ENCODE measurements at places on chromosomes 12 and 14. TPM values are rescaled to one million over a fixed set of nuclear protein-coding genes. Genes with fewer than 3 reads are reported as not detected.

DNA sequence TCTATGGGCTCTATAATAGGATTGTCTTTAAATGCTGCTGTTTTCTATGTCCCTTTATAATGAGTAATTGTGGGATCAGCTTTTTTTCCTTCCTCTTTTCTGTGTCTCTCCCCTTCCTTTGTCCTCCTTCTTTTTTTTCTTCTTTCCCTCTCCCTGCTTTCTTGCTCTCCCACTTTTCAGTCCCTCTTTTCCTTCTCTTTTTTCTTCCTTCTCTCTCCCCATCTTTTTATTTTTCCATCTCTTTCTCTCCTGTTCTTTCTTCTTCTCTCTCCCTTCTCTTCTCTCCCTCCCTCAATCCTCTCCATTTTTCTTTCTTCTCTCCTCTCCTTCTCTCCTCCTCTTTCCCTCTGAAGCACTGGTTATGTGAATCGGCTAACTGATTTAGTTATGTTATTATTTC, 62.5 kb upstream of the RD3L start:
- H3K36me3 ChIP-seq, result no peaks in the 10 kb centered on the region
- peaks cover 2% of the 10 kb centered on the region for H3K4me1 ChIP-seq
- no peak overlapping the region for H3K27ac ChIP-seq
- no peak overlapping the region for H3K4me3 ChIP-seq
- no peak for DNase-seq
- H3K27me3 ChIP-seq, result peaks cover 18% of the 10 kb centered on the region

DNA sequence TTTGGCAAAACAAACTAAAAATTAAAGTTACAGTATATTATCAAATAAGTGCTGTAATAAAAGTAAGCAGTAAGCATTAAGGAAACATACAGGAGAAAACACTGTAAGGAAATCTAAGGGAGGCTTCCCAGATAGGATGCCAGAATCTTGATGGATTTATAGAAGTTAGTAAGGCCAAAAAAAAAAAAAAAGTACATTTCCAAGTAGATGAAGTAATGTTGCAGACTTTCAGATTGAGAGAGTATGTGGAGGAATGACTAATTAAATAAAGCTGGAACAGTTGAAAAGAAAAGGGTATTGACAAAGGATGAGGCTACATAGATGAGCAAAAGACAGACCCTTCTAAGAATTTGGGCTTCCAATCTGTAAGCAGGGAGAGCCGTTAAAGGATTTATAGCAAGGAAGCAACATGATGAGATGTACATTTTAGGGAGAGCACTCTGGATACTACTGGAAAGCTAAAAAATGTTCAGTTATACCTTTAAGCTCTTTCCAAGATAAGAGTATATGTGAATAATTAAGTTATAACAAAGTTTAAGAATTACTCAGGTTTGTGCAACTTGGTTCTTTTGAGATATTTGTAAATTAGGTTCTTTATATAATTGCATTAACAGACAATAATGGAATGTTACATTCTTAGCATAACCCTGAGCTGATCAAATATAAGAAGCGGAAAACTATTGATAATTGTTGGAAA, 87.5 kb upstream of the MON2 start:
- DNase-seq, result no peak
- peaks cover 25% of the 10 kb centered on the region for H3K4me1 ChIP-seq
- peak overlapping the region; percentile 3 for H3K27ac ChIP-seq
- H3K4me3 ChIP-seq, result no peak overlapping the region
- no peaks in the 10 kb centered on the region for H3K27me3 ChIP-seq

DNA sequence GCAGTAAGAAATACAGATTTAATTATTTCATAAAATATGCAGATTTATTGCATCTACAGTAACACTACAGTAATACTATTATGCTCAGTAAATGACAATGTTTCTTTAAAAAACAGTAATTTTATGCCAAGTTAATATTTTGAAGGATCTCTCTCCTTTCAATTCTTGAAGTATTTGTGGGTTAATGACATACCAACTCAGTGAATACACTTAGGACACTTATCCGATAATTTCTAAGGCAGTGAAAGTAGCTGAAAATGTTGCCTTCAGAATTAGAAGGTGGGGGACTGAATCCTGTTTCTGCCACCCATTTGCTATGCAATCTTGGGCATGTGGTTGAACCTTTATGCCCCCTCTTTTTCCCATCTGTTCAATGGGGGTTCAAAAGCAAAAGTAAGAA, 24.8 kb upstream of the IFNG-AS1 start:
- H3K4me1 ChIP-seq, result no peaks in the 10 kb centered on the region
- H3K27me3 ChIP-seq, result peaks cover 2% of the 10 kb centered on the region
- DNase-seq, result no peak
- no peak overlapping the region for H3K27ac ChIP-seq

- no peak overlapping the region for H3K27ac ChIP-seq
- H3K4me3 ChIP-seq, result no peak overlapping the region
- H3K36me3 ChIP-seq, result no peaks in the 10 kb centered on the region
- no peaks in the 10 kb centered on the region for H3K27me3 ChIP-seq
These were observed 1275.7 kb upstream of the FLRT2 start for GRCh38 chr14:84254290-84254689.

DNA sequence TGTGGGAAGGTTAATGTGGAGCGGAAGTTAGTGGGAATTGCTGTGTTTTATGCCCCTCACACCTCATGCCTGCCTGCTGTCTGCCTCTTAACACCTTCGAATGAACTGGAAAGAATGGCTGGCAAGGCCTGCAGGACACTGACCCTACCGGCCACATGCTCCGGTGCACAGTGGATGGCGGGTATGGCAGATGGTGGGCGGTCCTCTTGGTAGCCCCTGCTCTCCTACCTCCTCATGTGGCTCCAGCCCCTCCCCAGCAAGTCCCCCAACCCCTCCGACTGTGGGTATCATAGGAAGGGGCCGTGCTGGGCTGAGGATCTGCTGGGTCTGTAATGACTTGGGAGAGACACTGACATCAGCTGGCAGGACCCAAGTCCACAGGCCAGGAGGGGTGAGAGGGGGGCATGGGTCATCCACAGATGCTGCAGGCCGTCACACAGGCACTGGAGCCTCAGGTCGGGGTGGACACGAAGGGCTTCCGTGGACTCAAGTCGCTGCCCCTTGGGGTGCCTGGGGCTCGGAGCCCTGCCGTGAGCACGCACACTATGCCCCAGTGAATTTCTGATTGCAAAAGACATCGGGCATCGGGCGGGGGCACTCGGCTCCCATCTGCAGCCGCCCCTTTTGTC, 77.4 kb downstream of the KIF26A start:
- H3K4me3 ChIP-seq, result no peak overlapping the region
- peaks cover 11% of the 10 kb centered on the region for H3K27me3 ChIP-seq
- DNase-seq, result no peak
- H3K27ac ChIP-seq, result no peak overlapping the region

DNA sequence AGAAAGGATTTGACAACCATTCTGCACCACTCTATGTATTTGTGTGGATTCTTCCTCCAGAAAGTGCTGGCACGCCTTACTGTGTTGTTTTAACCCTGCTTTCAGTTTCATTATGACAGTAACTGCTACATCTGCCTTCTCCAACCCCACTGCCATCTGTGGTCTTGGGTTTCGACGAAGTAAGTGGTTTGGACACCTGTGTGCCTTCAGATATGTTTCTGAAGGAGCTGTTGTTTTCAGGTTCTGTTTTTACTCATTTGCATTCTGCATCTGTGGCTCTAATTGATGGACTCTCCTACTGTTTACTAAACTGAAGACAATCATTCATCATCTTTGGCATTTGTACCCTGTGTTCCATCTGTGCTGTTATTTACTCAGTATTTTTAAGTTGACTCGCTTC, 4.1 kb downstream of the TSHR start:
- H3K4me1 ChIP-seq, result peaks cover 50% of the 10 kb centered on the region
- DNase-seq, result peak; percentile 94
- H3K4me3 ChIP-seq, result peak overlapping the region; percentile 38
- H3K27me3 ChIP-seq, result peaks cover 23% of the 10 kb centered on the region
- peak overlapping the region; percentile 87 for H3K27ac ChIP-seq

- DNase-seq, result no peak
- H3K36me3 ChIP-seq, result no peaks in the 10 kb centered on the region
- H3K27me3 ChIP-seq, result peaks cover 66% of the 10 kb centered on the region
- H3K4me3 ChIP-seq, result no peak overlapping the region
- H3K4me1 ChIP-seq, result peaks cover 19% of the 10 kb centered on the region
These were observed 2.5 kb upstream of the PAPLN start for GRCh38 chr14:73234586-73235394.

- no peaks in the 10 kb centered on the region for H3K36me3 ChIP-seq
- H3K4me1 ChIP-seq, result peaks cover 21% of the 10 kb centered on the region
- DNase-seq, result no peak
- H3K4me3 ChIP-seq, result no peak overlapping the region
These were observed 322.9 kb downstream of the BCL11B start for GRCh38 chr14:98949051-98949450.

- DNase-seq, result no peak
- no peaks in the 10 kb centered on the region for H3K27me3 ChIP-seq
- H3K4me1 ChIP-seq, result no peaks in the 10 kb centered on the region
- no peak overlapping the region for H3K4me3 ChIP-seq
These were observed 39.6 kb downstream of the CCDC85C start for GRCh38 chr14:99564256-99564925.

DNA sequence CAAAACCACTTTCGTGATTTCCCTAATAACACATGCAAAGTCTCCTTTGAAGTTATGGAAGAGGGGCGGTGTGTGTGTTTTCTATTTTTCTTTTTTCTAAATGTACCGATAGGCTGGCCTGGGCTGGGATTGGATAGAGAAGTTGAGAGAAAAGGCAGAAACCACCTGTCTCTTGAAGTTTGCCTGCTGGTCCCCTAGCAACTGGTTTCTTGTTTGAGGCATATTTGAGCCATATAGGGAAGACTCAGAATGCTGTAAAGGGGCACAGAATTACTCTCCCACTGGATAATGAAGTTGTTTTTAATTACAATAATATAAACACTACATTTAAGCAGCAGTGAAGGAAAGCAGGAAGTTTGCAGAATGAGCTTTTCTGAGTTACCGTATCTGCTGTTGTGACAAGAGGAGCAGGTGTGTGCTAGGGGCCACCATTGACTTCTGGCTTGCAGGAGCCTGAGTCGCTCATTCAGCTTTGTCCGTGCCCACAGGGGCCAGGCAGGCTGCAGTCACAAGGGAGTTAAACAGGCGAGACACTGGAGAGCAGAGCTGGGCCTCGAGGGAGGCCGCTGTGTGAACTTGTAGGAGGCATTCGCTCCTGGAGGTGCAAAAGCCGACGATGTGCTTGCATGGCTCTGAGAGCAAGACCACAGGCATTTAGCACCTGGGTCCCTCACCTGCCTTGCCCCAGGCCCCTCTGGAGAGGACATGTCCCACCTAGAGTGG, 173.8 kb upstream of the RGS6 start:
- no peaks in the 10 kb centered on the region for H3K36me3 ChIP-seq
- no peaks in the 10 kb centered on the region for H3K4me1 ChIP-seq
- H3K27ac ChIP-seq, result no peak overlapping the region
- H3K27me3 ChIP-seq, result peaks cover 16% of the 10 kb centered on the region

Gene EMP1
- 8.8 TPM for total RNA-seq
